ENCODE measurements at places on chromosomes 3 and 15.

DNA sequence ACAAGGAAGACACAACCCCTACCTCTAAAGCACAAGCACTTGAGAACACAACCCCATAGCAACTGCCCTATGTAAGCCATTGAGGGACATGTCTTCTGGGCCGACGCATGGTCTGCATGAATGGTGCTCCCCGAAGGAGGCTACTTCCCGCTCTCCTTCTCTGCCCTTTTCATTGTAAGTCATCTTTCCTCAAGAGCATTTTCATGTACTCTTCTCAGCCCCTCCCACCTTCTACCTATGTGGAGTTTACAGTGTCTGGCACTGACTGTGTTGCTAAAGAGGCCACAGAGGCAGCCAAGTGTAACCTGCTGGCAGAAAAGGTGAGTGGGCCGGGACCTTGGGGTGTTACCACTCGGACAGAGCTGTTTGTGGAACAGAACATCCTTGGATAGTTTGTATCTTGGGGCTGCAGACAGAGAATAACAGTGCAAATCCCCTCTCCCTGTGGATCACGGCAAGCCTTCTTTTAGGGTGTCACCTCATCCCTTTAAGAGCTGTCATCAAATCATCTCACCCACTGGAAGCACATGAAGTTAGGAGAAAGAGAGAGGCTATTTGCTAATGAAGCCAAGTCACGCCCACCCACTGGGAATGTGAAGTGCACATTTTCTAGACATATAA is 5.6 kb downstream of the AHSG start:
- no peak for DNase-seq

- no peak for DNase-seq
These were observed 7.7 kb downstream of the SUCNR1 start for GRCh38 chr3:151881137-151881536.

DNA sequence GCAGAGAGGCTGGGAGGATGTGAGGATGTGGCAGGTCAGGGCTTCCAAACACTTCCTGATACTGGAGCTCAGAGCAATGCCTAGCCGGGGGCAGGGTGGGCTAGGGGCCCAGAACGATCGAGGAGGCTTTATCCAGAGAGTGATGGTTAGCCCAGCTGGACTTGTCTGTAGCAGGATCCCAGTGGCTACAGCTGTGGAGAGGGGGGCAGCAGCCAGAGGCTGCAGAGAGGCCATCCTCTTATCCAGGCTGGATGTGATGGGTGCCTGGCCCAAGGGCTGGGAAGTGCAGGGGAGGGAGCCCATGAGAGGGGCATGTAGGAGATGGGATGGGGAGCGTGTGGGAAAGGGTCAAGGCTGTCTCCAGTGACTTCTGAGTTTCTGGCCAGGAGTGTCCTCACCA is 4.6 kb downstream of the PARP3 start:
- DNase-seq = no peak

DNA sequence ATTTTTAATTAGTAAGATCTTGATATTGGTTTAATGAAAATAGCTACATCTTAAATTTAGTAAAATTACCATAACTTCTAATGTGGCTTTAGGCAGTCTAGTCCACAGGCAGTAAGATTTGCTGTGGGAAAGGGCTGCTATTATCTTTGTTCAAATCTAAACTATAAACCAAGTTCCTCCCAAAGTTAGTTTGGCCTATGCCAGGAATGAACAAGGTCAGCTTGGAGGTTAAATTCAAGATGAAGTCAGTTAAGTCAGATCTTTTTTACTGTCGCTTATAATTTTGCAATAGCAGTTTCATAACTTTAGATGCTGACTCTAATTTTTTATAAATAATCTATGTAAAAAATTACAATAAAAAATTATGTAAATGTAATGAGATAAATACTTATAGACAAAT is 1016.9 kb upstream of the ALCAM start:
- no peak for DNase-seq

- DNase-seq = no peak
These were observed 65.0 kb downstream of the SMARCC1 start for GRCh38 chr3:47716656-47717055.

DNA sequence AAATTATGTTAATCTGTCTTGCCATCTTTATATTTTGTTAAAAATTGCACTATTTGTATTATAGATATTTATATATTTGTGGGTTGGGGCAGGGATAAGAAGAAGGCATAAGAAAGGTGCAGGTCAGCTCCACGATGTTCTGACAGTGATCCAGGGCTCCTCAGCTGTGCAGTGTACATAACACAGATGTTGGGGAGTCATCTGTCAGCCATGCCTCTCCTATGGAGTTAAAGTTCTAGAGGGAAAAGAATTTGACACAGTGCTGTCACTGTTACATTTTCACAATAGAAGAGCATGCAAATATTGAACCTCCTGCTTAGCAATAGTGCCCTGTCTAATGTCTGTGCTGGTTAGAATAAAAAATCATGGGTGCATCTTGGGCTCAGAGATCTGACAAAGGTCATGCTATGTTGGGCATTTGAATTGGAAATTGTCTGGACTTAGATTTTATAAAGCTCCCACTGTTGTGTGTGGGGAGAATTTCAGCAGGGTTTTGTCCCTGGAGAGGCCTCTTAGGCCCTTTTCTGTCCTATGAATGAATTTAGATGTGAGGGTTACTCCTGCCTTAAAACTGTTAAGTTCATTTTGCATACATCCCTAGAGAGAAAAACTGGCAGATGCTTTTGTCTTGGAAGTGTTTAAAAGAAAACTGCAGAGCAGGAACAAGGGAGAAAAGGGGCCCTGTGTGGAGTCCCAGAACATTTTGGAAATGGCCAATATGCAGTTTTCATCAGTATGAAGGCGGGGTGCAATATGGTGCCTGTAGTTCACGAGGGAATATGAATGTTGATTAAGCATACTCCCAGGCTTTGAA is 20.4 kb downstream of the CDIN1 start:
- DNase-seq = no peak

DNA sequence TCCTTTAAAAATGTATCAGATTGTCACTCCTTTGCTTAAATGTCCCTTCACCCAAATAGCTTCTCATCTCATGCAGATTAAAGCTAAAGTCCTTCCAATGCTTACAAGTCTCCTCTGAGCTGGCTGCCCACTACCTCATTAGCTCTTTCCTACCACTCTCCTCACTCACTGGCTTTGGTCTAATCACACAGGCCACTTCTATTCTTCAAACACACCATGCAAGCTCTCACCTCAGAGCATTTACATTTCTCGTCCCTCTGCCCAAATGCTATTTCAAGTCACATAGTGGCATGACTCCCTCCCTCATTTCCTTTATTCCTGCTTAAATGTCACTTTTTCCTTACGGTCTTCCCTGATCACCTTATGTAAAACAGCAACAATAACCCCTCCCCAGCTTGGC is 110.6 kb upstream of the CMC1 start:
- no peak for DNase-seq

DNA sequence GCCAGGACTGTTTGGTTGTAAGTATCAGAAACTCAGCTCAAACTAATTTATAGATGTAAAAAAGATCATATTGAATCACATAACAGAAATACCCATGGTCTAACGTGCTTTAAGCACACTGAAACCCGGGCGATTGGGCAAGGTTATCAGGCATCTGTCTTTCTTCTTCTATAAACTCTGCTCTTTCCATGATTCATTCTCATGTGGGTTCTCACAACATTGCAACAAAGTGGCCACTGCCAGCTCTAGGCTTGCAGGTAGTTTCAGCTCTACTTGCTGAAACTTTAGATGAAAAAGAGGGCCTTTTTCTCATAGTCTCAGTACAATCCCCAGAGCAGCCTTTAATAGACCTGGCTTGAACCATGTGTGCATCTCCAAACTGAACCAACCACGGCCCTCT is 456.1 kb downstream of the MFSD1 start:
- no peak for DNase-seq
